ENCODE measurements at places on chromosomes 2 and 18.

GRCh38 chr18:58407649-58408407 is 221.1 kb downstream of the ALPK2 start:
- DNase-seq: no peak

DNA sequence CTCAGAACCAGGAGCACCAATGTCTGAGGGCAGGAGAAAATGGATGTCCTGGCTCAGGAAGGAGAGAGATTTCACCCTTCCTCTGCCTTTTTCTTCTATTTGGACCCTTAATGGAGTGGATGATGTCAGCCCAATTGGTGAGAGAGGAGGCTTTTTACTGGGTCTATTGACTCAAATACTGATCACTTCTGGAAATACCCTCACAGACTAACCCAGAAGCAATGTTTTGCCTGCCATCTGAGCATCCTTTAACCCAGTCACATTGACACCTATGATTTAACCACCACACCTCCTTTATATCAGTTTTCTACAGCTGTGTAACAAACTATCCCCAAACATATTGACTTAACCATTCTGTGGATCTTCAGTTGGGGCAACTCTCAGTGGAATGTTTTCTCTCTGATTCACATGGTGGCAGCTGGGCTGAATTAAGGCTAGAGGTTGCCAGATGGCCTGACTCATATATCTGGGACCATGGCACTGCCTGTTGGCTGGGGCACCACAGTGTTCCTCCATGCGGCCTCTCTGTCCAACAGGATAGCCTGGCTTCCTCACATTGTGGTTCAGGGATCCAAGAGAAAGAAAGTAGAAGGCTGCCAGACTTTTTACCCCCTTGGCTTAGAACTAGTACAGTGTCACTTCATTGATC is 18.2 kb upstream of the MBOAT2 start:
- DNase-seq: no peak

DNA sequence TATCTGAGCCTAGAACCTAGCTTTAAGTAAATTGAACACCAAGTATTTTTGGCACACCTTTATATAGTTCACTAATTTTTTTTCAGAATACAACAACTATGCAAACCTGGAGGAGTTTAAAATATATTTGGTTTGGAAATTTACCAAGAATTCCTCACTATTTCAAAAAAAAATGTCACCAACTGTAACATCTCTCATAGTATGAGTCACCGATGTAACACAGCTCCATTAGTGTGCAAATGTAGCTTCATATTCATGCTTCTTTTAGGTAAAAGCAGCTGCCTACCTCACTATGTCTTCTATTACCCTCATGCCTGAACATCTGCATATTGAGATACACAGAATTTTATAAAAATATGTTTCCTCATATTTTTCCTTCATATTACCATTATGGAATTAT is 80.5 kb downstream of the NRXN1 start:
- DNase-seq: no peak

GRCh38 chr2:96108541-96109360 is 7.6 kb downstream of the ADRA2B start:
- no peak for DNase-seq

- no peak for DNase-seq
These were observed 262.7 kb upstream of the FN1 start for GRCh38 chr2:215698566-215698965.

- DNase-seq: no peak
These were observed 326.9 kb upstream of the TNP1 start for GRCh38 chr2:217186668-217187159.

DNA sequence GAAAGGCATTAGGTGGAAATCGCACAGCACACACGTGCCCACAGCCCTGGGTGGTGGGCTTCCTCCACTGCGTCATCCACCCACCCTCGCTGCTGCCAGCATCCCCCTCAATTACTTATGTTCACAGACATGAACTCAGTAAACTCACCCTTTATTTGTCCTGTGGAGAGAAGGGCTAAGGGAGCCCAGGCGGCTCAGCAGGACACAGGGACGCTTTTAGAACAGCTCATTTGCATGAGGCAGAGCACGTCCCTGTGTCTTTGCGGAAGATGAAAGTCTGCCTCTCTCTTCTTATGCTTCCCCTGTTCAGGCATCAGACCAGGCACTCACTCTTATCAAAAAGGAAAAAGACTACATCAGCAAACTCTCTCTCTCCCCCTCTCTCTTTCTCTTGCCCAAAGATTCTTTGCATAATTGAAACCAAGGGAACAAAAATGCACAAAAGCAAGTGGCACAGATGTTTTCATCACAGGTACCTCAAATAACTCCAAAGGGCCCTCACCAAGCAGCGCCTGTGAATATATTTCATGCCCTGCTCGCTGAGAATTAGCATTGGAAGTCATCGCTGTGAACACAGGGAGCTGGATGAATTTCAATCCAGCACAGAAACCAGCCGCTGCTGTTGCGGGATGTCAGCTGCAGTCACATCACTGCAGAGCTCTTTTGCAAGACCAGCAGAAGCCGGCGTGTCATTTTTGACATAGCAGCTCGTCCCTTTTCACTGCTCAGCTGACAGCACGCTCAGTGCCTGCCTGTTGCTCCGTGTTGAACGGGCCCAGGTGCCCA is 376.3 kb upstream of the MYT1L start:
- no peak for DNase-seq

DNA sequence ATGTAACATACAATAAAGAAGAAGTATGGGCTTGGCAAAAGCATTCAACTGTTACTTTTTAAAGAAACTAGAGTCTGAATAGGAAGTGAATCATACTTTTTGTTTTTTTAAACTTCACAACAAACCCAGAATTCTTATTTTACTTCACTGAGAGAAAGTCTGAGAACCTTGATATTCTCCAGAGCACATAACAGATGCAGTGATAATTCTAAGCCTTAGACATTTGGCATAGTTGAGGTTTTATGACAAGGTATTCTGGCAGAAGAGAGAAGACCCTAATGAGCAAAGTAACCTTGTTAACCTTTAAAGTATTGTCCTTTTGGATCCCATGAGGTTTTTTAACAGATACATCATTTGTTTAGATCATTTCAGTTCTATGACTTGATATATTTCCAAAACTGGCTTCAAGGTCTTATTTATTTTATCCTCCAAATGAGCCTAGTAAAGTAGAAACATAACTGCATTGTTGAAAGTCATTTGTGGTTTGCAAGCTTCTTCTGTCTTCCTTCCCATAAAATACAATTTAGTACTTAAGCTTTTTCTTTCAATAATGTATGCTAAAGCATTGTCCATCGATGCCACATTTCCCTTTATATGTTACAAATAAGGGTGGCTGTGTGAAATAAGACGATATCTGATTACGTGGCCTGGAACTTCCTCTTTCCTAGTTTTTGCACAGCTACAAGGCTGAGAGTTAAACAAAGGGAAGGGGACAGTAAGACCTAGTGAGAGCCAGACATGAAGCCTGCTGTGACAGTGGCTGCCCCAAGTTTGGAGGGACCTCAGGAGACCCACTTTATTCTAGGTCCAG is 86.1 kb upstream of the ITPRID2 start:
- no peak for DNase-seq

- DNase-seq: no peak
These were observed 95.0 kb downstream of the RNF144A start for GRCh38 chr2:7012141-7012764.

GRCh38 chr2:27958711-27959378 is 68.3 kb downstream of the BABAM2 start:
- DNase-seq: no peak

GRCh38 chr2:169702996-169703395 is 8.7 kb downstream of the PHOSPHO2 start:
- no peak for DNase-seq

DNA sequence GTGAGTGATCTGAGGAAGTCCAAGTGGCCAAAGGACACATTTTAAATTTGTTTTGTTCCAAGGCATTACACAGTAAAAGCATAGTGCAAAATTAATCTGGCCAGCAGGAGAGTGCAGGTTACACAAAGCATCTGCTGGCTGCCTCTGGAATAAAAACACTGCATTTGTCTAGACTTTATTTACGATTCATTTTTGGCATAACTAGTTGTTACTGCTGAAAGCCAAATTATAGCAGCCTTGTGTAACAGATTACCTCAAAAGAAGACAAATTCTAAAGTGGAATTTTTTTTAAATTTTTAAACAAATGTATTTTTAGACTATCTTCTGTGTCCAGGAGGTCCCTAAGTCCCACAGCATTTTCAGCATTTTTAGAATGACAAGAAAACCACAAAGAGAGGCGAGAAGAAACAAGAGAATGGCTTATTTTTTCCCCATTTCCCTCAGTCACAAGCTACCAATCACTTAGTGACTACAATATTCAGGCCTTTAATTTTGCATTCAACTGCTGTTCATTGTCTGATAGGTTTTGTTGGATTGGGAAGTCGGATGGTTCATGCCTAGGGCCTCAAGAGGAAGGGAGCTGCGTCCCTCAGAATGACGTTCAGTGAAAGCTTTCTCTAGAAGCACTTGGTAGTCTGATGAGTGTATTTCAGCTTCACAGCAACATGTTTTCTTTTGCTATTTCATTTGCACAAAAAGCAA is 46.0 kb downstream of the TMEFF2 start:
- DNase-seq: no peak

DNA sequence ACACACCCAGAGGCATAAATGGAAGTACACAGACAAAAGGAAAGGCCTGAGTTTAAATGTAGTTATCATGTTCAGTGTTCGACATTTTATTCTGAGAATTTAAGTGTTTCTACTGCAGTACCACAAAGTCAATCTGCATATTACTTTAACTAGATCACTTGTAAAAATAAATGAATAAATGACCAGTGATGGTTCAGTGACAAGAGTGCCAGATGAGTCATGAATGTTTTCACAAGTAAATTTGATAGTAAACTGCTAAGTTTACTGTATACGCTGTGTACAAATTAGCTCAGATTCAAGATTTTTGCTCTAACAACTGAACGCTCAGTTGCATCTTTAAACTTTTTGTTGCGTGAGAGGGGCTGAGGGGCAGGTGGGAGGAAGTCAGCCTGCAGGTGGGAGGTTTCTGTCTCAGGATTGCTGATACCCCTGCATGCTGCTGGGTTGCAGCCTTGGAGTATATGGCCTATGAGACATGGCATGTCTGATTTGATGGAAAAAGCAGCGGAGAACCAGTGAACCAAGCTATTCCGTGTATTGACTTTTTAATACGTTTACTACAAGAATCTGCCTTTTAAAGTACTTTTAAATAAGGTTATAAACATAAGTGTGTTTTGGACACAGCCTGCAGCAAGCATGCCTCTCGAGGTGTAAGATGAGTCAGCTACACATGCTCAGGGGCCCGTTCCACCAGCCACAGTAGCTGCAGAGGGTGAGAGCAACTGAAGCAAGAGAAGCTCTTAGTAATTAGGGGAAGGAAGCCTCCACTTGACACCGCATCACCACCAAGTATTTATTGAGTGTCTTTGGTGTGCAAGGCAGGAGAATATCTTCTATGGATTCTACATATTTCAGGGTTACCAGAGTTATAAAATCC is 245.1 kb downstream of the NEDD4L start:
- no peak for DNase-seq
